CD8-positive, alpha-beta memory T cell (primary cell): ENCODE measurements at places on chromosomes 12 and 14. TPM values are rescaled to one million over a fixed set of nuclear protein-coding genes. Genes with fewer than 3 reads are reported as not detected.

DNA sequence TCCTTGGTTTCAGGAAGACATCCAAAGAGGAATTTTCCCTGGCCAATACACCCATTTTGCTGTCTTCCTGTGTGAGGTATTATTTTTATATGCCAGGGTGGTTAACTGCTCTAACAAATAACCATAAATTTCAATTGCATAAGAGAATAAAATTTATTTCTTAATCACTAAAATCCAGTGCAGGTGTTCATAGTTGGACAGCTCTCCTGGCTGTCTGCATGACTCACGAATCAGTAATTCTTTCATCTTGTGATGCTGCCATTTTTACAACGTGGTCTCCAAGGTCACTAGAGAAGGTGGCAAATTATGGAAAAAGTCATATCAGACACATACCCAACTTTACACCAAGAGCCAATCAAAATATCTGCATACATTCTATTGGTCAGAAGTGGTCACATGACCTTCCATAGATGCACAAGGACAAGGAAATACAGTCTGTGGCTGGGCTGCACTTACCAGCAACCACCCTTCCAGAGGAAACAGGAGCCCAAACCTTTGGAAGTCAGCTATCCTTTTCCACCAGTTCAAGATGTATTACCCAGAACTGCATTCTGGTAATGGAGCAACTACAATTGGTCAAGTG, 193.5 kb upstream of the PLEKHG7 start:
- no peak for DNase-seq

DNA sequence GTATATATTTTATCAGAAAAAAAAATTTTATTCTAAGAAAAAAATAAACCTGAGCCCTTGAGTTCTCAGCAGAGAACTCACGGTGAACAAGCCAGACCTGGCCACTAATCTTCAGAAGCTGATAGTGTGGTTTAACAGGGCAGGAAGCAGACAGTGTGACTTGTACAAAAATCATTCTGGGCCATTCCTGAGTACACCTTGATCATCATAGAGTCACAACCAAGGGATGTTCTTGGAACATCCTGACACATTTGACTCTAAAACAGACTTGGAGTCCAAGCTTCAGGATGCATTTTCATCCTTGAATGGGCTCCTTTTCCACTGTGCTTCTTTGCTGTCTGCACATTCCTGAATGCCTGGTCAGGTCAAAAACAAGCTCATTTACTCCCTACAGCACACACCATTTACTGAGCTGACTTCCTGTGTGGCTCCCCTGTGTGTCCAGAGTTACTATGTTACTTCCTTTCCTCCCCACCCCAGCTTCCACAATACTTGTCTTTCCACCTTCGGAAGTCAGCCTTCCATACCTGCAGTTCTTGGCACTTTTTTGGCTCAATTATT, 112.0 kb downstream of the ANO6 start:
- no peak for DNase-seq

- DNase-seq: no peak
These were observed 377.6 kb downstream of the TMEM121 start for GRCh38 chr14:105903971-105904370.

GRCh38 chr12:58725400-58726105, 194.8 kb downstream of the LRIG3 start:
- DNase-seq: no peak

DNA sequence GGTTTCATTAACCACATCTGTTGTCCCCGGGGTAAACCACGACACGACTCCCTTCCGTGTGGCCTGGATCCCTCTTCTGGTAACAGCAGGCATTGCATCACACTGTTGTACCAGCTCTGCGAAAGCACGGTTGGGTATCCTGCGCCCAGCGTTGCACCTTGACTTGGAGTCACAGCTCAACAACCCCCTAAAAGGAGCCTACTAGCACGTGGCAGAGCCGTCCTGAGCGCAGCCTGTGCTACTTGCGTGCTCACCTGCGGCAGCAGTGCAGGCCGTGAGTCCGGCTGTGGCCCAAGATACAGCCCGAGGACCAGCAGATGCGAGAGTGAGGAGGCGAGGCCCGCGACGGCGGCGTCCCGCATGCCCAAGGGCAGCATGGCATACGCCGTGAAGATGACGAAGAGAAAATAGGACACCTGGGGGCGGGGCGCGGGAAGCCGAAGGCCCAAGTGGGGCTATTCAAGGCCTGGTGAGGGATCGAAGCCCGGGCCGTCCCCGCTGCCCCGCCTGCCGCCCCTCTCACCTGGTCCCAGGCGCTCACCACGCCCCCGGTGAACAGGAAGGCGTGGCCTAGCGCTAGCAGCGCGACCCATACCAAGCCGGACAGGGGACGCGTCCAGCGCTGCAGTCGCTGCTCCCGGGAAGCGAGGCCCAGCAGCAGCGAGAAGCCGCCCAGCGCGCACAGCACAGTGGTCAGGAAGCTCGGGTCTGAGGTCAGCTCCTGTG, 2.4 kb downstream of the ADCY4 start:
- peak; percentile 77 for DNase-seq

GRCh38 chr12:113934060-113934814, 31.9 kb downstream of the RBM19 start:
- DNase-seq: no peak

DNA sequence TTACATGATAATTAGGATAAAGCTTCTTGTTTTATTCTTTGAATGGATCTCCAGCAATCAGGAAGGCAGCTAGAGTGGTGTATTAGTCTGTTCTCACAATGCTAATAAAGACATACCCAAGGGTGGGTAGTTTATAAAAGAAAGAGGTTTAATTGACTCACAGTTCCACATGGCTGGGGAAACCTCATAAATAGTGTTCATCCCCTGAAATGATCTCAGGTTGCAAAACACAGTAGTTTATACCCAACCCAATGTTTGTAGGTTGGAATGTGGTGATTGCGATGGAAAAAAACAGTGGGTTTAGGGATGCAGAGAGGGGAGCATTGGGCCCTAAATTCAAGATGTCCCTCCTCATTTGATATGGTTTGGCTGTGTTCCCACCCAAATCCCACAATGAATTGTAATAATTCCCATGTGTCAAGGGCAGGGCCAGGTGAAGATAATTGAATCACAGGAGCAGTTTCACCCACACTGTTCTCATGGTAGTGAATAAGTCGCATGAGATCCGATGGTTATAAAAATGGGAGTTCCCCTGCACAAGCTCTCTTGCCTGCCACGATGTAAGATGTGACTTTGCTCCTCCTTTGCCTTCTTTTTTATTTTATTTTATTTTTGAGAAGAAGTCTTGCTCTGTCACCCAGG, 11.5 kb downstream of the MUCL1 start:
- no peak for DNase-seq

DNA sequence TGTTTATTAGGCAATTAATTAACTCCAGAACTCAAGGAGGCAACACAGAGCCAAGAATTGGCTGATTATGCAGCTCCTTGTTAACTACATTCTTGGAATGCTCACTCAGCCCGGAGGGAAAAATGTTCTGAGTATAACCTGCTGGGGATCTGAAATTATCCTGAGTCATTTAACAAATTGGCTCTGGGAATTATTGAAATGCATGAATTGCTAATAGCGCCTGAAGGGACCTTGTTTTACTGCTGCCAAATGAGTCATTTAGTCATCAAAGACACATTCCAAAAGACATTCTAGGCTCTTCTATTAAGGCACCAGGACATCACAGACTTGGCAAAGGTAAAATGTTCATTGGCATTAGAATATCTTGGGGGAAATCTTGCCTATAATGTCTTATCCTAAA, 13.0 kb downstream of the TMEM52B start:
- no peak for DNase-seq

- DNase-seq: no peak
These were observed 89.7 kb downstream of the TMCC3 start for GRCh38 chr12:94560431-94561221.

Gene TMEM132C
- not detected for total RNA-seq

DNA sequence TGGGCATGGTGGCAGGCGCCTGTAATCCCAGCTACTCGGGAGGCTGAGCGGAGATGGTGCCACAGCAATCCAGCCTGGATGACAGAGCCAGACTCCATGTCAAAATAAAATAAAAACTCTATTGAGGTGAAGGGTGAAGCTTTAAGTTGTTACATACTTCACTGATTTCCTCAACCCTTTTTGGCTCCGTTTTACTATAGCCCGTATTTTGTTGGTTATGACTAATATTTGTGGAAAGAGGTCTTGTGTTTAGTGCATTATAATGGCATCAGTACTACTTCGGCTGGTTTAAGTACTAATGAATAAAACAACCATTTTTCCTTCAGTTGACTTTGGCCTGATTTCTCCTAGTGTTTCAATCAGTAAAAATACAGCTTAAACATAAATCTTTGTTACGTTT, 27.0 kb upstream of the SLC2A14 start:
- no peak for DNase-seq

GRCh38 chr14:65332141-65332871, 80.2 kb upstream of the FUT8 start:
- no peak for DNase-seq

DNA sequence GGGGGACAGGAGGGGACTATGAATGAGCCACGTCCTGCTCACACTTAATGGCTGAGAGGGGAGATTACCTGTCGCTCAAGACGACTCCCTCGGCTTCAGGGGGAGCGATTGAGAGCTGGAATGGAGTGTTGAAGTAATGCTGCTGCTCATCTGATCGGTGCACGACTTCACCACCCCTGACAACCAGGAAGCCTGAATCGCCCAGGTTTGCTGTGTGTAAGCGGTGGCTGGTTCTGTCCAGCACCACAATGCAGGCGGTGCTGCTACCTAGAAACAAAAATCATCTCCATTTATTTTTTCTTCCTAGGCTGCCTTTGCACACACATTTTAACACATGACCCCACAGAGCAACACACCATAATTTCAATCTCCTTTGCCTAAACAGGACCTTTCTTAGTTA, 37.3 kb downstream of the PPTC7 start:
- DNase-seq: no peak

DNA sequence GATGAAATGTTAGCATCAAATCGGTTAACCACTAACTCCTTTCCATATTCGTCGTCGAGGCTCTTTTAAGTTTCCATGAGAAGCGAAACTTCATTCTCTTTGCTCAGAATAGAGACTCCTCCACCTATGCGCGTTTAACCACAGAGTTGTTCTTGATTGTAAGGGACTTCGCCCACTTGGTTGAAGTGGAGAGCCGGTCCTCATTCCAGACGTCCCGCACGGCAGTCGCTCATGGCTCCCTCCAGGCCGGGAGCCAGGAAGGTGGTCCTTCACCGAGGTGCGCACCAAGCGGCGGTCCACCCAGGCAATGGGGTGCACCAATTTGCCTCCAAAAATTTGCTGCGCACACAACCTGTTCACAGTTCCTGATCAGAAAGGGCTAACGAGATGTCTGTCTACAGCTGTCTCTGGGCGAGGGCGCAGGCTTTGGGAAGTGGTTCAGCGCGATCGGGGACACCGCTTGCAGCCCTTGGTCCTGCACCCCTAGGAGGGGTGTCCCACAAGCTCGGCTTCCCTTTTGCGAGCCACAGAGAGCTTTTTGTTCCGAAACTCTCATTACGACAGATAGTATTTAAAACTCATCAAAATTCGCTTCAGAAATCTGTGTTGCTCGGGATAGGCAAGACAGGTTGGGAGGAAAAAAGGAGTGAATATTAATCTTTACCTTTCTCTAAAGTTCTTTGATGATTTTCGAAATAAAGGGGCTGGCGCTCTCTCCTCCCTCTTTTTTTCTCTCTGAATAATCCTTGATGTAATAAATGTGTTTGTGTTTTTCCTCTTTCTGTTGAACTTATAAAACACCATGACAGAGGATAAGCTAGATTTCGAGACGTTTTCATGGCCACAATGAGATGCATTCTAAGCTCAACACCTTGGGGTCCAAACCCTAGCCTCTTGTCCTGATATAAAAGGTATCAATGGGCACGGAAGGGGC, 6.4 kb upstream of the ALX1 start:
- DNase-seq: no peak

DNA sequence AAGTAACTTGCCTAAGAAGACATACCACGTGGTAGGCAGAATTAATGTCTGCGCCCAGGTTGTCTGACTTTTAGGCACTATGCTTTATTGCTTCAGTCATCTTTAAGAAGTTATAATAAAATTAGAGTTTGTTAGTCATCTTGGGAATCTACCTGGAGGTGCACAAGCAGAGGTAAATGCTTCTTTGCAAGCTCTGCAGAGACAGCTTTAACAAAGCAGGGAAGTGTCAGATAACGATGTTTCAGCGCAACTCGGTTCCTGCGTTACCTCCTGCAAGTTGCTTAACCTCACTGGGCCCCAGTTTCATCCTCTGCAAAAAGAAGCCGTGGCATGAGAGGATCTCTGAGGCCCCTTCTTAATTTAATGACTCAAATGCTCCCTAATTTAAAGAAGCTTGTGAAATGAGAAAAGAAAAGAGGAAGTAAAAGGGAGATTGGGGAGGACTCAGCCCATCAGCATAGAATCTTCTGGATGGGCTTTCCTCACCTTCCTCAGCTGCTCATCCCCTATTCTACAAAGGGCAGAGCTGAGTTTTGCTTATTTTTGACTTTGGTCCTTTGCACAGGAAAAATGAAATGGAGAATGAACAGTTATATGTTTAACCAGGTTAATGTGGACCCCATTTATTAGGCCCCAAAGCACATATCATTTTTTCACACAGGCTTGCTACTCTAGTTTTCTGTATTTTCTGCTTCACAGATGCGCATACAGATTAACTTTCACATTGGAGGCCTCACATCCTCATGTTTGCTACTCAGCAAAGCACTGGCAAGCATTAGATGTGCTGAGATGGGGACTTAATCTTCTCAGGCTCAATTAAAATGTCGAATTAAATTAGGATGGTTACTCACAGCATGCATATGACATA, 5.1 kb downstream of the ARHGDIB start:
- DNase-seq: no peak

GRCh38 chr12:121365416-121366062, 13.3 kb upstream of the ANAPC5 start:
- DNase-seq: no peak

DNA sequence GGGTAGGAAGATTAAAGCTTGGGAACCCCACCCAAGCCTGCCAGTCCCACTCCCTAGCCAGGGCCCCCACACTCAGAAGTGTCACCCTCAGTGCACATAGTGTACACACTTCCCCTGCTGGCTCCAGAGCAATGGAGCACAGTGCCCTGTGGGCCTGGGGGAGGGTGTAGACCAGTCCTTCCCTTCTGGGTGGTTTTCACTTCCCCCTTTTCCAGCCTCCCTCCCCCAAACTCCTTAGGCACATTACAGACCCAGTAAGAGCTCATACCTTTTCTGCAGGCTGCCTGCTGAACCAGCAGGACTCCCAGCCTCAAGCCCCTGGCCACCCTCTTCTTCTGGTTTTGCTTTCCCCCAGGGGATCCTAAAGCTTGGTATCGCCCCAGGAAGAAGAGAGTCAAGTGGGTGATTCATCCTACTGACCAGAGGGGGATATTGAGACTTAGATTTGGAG, at the start of gene ZNF385A:
Gene ZNF385A, minus strand, starts transcription at position 143 of the 451 bp plus-strand sequence. CDS start 219 bp downstream, outside the sequence.
- no peak for DNase-seq

Gene IFNG-AS1
- 1.6 TPM for total RNA-seq

- DNase-seq: no peak
These were observed 17.1 kb downstream of the SPX start for GRCh38 chr12:21543151-21543550.

- no peak for DNase-seq
These were observed 35.0 kb downstream of the TPH2 start for GRCh38 chr12:71973687-71974086.

Gene ACSM4
- not detected for total RNA-seq

GRCh38 chr12:75694534-75695268, 183.3 kb upstream of the KRR1 start:
- DNase-seq: no peak

GRCh38 chr12:116818341-116818856, 62.8 kb downstream of the HRK start:
- DNase-seq: no peak

GRCh38 chr12:75592086-75592485, 80.7 kb upstream of the KRR1 start:
- no peak for DNase-seq

GRCh38 chr14:61557262-61557661, 138.1 kb upstream of the HIF1A start:
- no peak for DNase-seq

GRCh38 chr12:98466640-98467400, 48.6 kb upstream of the TMPO start:
- no peak for DNase-seq
